Activated CD4-positive, alpha-beta T cell treated with anti-CD3 and anti-CD28 coated beads, Interleukin-2, amount 50 U/mL, for 24 hours (primary cell): ENCODE measurements at places on chromosomes 13 and 19.

DNA sequence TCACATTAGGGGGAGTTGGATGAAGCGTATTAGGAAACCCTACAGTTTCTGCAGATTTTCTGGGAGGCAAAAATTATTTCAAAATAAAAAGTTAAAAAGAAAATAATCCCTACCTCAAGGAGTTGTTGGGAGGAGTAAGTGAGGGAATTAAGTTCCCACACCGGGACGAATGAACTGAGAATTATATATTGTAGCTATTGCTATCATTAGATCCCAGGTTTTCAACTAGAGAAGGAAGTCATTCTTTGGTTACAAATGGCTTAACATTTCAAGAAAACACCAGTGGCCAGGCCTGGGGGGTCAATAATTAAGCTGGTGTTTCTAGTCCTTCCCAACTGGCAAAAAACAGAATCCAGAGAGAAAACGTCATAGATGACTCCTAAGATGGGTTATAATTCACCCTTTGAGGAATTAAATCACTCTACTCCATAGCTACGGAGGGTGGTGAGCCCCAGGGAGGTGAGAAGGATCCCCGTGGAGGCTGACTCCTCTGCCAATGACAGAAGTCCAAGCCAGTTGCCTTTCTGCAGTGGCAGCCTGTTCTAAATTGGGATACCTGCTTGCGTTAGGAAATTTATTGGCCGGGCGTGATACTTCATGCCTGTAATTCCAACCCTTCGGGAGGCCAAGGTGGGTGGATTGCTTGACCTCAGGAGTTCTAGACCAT is 1.2 kb upstream of the MYDGF start:
- no peak for DNase-seq

DNA sequence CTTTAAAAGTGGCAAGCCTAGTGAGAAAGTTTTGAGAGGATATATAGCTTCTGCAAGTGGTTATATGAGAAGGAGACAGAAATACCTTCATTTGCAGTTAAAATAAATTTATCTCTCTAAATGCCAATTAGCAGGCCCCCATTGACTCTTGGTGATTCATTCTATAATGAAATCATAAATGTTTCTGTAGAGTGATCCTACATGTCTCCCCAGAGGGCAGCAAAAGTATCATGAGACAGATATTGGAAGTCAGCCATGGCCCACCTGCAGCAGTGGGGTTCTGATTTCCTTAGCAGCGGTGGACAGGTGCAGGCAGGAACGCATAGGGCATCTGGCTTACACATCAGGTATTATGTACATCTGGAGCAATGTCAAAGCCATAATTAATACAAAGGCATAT is 385.4 kb upstream of the SLC10A2 start:
- DNase-seq, result no peak

GRCh38 chr19:3665681-3666544 is 34.4 kb downstream of the PIP5K1C start:
- DNase-seq, result peak; percentile 72

DNA sequence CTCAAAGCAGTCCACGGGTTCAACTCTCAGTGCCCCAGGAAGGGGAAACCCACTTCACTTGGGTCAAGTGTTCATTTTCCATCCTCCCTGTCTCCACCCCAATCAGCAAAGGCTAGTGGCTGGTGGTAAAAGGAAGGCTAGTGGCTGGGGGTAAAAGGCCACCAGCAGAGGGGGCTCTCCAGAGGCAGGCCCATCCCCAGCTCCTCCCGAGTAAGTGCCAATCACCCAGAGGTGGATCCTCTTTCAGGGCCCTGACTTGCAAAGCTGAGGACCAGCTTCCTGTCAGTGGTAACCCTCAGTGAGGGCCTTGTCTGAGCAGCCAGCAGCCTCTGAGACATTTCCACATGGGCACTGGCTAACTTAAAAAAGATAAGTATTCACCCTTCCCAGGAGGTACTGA is 22.0 kb upstream of the TPT1 start:
- DNase-seq, result no peak

- DNase-seq, result no peak
Observed at GRCh38 chr13:89891416-89891815, 1456.1 kb upstream of the MIR17HG start.

DNA sequence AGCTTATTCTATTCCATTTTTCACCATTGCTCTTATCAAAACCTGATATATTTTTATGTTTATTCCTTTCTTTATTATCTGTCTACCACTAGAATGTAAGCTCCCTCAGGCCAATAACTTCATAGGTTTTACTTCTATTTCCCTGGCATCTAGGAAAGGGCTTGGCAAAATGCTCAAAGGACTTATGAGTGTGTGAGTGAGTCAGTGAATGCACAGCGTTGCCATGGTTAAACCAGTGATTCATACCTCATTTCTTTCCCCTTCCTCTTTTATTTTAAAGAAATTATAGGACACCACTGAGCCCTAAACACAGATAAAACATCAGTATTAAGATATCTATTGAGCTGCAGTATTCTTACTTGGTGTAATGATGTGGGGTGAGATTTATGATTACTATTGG is 162.1 kb downstream of the GPC6 start:
- no peak for DNase-seq

- DNase-seq, result peak; percentile 71
Observed at GRCh38 chr19:38769635-38770211, 3.6 kb downstream of the LGALS7 start.

DNA sequence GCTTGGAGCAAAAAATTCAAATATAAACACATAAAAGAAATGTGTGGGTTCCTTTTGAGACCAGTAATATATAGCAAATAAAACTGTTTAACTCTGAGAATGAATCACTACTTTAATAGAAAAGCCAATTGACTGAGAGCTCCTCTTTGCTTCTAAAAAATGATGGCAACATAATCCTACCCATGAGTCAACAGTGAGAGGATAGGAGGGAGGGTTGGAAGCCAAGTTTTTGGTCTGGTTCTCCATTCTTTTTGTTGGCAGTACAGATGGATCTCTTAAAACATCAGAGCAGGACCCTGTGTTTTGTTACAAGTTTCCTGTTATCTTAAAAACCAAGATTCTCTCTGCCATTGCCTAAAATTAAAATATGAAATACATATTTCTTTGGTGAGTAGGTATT is 50.0 kb upstream of the POSTN start:
- DNase-seq, result no peak

GRCh38 chr19:7703332-7703731 is 1.4 kb upstream of the FCER2 start:
- DNase-seq, result no peak

DNA sequence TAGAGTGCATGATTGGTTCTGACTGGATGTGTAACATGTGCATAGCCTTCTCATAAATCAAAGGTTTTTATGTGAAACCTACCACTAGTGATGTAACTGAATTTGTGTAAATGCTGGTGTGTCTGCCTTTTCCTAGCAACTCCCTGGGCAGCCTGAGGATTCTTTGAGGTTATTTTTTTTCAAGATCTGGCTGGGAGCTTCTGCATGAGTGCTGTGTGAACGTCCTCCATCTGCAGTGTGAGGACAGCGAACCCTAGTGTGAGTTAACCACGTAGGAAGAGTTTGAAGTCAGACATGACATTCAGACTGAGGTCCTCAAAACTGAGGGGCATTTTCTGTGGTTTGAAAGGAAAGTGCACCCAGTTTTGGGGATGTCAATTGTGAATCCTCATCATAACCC is 39.9 kb downstream of the DPRX start:
- DNase-seq, result no peak

GRCh38 chr13:113051641-113052040 is 54.0 kb upstream of the F7 start:
- no peak for DNase-seq

DNA sequence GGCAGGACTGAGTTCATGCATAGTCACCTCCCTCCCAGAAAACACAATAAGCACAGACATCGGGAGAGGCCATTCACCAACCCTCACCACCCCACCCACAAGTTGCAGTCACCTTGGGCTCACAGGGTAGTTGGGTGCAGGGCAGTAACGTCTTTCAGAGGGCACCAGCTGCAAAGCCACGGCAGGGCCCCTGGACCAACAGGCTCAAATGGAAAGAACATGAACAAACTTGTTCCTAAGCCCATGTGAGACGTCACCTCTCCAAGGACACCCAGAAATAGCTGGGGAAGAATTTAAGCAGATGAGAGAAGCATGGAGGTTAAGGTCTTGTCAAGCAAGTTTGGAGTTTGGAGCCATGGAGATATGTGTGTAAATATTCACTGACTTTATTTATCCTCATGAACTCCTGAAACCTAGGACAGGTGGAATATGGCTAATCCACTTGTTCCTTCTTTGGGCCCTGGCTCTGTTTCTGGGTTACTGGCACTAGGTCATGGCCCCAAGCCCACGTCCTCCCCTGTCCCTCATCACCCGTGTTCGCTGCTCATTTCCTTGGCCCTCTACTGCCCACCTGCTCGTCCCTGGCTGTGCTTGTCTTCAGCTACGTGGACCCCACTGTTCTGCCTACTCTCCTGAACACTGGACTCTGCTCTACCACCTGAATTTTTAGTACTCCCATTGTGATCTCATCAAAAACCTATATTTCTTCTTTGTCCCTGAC is 40.4 kb downstream of the SACS start:
- DNase-seq, result no peak

- DNase-seq, result no peak
Observed at GRCh38 chr13:73859841-73860240, 274.4 kb downstream of the KLF12 start.

GRCh38 chr13:113565526-113566226 is 18.9 kb upstream of the TFDP1 start:
- no peak for DNase-seq

- peak; percentile 3 for DNase-seq
Observed at GRCh38 chr13:30618186-30618929, 638 bp downstream of the USPL1 start.

DNA sequence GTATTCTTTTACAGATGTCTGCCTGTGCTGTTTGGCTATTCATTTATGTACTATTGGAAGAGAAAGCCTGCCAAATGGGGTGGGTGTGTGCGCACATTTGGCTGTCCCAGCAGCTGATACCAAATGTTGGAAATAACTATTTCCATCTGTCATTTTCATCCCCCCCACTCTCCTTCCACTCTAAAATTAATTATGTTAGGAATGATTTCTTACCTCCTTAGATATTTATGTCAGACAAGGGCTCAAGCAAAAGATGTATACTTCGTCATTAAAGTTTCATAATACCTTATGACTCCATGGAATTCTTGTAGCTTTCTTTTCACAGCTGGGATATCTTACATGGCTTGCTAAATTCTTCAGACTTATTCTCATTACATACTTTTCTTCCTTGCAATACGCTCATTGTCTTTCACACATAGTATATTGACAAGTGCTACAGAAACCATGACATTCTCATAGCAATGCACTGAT is 18.6 kb downstream of the ITM2B start:
- DNase-seq, result no peak

- no peak for DNase-seq
Observed at GRCh38 chr19:850221-850978, 1.7 kb upstream of the ELANE start.

GRCh38 chr13:41833201-41833600 is 127.7 kb downstream of the VWA8 start:
- DNase-seq, result no peak

DNA sequence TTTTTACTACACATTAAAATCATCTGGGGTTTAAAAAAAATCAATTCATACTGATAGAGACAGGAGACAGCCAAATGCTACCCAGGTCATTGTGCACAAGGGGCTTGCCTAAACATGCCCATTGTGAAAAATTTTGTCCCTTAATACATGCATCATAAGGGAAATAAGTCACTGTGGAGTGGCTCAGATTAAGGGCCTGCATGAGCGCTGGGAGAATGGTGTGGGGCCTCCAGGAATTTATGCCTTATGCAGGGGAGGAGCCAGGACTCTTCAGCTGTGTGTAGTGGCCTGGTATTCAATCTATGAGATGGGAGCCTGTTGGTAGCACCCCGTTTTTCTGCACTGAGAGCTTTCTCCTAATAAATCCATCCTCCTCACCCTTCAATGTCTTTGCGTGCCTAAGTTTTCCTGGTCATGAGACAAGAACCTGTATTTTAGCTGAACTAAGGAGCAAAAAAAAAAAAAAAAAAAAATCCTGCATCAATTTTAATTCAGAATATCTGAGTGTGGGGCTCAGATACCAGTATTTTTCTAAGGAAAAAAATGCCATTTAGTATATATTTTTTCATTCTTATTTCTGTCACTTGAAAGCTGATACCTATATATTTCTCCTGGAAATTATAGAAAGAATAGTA is 997.6 kb upstream of the ATXN8OS start:
- no peak for DNase-seq

- no peak for DNase-seq
Observed at GRCh38 chr13:110559429-110559943, 2.0 kb downstream of the RAB20 start.

DNA sequence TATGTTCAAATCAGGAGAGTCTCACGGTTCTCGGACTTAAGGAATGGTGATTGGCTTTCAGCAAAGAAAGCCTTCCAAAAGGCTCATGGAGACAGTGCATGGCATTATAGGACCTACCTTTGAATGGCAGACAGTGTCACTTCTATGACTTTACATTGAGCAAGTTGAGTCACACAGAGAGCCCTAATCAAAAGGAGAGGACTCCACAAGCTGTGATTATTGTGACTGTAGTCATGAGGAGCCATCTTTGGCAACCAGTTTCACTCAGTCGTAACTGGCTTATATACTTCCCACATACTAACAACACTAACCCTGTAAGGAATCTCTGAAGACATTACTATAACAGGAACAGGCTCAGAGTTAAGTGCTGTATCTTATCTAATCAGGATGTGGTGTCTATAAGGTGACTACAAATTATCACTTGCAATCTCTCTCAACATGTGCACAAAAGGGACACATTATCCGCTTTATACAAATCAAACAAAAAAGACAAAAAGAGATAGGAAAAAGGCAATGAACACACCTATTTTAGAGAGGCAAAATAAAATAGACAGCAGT is 6.1 kb downstream of the LGALS14 start:
- DNase-seq, result no peak

GRCh38 chr13:29605860-29606526 is 10.5 kb upstream of the SLC7A1 start:
- no peak for DNase-seq

DNA sequence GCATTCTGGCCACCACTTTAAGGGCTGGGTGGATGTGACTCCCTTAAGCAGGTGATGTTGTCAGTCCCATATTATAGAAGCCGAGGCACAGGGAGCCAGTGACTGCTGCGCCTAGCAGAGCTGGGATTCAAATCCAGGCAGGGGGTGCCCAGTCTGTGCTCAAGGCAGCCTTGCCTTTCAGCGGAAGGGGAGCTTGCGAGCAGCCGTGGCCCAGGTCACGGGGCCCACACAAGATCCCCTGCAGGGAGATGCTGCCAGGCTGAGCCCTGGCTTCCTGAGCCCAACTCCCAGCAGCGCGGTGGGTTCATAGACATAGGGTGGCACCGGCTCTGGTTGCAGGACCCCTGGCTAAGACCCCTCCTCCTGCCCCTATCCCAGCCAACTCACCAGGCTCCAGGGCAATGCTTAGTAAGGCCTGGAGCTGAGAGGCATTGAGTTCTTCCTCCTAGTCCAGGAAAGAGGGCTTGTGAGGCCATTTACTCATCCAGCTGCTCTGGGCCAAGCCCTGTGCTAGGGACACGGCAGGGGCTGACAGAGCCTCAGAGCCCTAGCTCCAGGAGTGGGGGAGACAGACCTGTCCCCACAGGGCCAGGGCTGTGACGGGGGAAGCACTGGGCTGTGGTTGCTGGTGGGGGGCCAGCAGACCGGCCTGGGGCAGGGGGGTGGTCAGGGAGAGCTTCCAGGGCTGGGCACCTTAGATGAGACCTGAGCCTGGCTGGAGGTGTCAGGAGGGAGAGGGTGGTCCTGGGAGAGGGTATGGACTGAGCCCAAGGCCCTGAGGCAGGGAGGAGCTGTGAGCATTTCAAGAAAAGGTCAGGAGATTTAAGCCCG is 9.6 kb downstream of the CAPN12 start:
- DNase-seq, result no peak

GRCh38 chr19:16619457-16619856 is 8.5 kb downstream of the MED26 start:
- DNase-seq, result no peak
